Lower lobe of right lung (tissue), 2 donors: ENCODE measurements at places on chromosomes 12 and 14. TPM values are rescaled to one million over a fixed set of nuclear protein-coding genes. Genes with fewer than 3 reads are reported as not detected.

The CLEC2D gene
- total RNA-seq, result 13.9 TPM

The PPP1R1A gene
- total RNA-seq, result not detected

- no peaks in the 10 kb centered on the region for H3K27me3 ChIP-seq
- DNase-seq, result no peak
- no peak overlapping the region for H3K4me3 ChIP-seq
- no peaks in the 10 kb centered on the region for H3K36me3 ChIP-seq
- H3K27ac ChIP-seq, result no peak overlapping the region
Observed at GRCh38 chr14:23722675-23723074, 86.5 kb downstream of the DHRS2 start.

- H3K27ac ChIP-seq, result no peak overlapping the region
- peaks cover 4% of the 10 kb centered on the region for H3K36me3 ChIP-seq
- H3K4me1 ChIP-seq, result no peaks in the 10 kb centered on the region
- DNase-seq, result no peak
- no peak overlapping the region for H3K4me3 ChIP-seq
Observed at GRCh38 chr12:76421046-76421445, 72.8 kb upstream of the BBS10 start.

DNA sequence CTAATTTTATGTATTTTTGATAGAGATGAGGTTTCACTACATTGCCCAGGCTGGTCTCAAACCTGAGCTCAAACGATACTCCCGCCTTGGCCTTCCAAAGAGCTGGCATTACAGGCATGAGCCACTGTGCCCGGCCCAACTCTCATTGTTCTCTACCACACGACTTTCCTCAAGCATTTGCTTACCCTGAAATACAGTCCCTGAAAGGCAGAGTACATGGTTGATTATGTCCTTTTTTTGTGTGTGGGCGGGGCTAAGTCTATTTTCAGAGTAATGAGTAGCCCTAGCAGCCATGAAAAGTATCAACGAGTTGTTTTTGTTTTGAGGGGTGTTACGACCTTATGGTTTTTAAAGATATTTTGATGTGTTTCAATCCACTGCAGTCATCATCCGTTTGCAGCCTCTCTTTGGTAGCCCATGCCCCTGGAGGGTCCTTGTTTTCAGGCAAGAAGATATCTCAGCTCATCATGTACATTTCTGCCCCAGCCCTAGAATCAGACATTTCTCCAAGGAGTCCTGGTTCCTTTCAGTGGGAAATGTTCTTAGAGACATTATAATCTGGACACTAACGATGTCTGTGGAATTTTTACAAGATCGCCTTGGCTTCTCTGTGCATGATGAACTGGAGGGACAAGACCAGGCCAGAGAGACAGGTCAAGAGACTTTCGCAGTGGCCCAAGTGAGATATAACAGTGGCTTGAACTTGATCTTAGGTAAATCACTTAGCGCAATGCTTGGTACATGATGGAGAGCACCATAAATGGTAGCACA is 8.7 kb downstream of the ACACB start:
- H3K27me3 ChIP-seq, result no peaks in the 10 kb centered on the region
- no peak overlapping the region for H3K27ac ChIP-seq
- H3K36me3 ChIP-seq, result no peaks in the 10 kb centered on the region
- H3K4me1 ChIP-seq, result no peaks in the 10 kb centered on the region
- no peak overlapping the region for H3K4me3 ChIP-seq

DNA sequence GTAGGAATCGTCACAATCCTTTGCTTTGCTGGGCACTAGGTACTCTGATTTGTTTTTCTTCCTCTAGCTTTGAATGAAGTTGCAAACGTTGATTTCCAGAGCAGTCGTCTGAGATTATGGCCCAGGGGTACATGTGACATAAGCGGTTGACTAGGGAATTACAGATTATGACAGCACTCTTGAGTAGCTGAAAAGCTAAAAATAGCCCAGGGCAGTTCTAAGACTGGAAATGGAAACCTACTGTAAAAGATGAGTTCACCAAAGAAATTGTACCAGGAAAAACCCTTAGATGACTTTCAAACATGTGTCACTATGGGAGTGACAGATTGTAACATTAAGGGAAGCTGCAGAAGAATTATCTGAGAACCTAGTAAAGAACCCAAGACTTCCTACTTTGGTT is 108.5 kb downstream of the ANO6 start:
- no peaks in the 10 kb centered on the region for H3K4me1 ChIP-seq
- no peak overlapping the region for H3K4me3 ChIP-seq
- H3K27me3 ChIP-seq, result no peaks in the 10 kb centered on the region
- no peaks in the 10 kb centered on the region for H3K36me3 ChIP-seq
